ENCODE measurements at places on chromosomes 6 and 20.
A peak's percentile ranks its signal among the peaks of the same experiment; 100 is the strongest.

DNA sequence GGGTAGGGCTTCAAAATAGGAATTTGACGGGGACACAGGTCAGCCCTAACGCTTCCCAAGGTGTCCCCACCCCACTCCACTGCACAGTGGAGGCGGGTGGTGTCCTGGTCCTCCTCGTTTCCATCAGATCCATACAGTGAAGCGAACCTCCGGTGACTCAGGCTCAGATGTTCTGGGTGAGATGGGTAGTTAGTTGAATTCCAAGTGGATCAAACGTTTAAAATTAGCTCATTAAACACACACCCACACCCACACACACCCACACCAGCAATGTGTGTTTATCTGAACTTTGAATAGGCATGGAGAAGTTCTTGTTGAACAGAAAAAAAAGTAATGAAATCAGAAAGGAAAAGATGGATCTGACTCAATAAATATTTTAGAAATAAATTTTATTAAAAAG lies 58.9 kb downstream of the CDH4 start:
- no peak for DNase-seq
- H3K27ac ChIP-seq, result no peak overlapping the region
- H3K36me3 ChIP-seq, result no peaks in the 10 kb centered on the region
- peaks cover 74% of the 10 kb centered on the region for H3K27me3 ChIP-seq
- H3K4me1 ChIP-seq, result peaks cover 7% of the 10 kb centered on the region

DNA sequence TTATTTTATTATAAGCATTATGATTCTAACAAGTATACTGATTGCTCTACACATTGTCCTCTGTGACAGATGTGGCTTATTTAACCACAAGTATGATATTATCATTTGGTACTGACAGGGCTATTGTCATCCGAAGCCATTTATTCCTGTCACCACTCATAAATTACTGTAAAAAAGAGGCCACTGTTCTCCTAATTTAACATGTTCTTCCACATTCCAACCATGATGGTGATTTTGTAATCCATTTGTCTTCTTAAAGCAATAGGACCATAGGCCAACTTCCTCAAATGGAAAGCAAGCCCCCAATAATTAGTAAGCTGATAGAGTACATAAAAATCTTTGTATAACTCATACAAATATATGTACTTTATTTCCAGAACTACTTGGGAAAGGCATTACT lies 50.6 kb downstream of the FUT9 start:
- DNase-seq, result no peak
- H3K27me3 ChIP-seq, result no peaks in the 10 kb centered on the region
- H3K4me1 ChIP-seq, result no peaks in the 10 kb centered on the region
- H3K36me3 ChIP-seq, result no peaks in the 10 kb centered on the region

DNA sequence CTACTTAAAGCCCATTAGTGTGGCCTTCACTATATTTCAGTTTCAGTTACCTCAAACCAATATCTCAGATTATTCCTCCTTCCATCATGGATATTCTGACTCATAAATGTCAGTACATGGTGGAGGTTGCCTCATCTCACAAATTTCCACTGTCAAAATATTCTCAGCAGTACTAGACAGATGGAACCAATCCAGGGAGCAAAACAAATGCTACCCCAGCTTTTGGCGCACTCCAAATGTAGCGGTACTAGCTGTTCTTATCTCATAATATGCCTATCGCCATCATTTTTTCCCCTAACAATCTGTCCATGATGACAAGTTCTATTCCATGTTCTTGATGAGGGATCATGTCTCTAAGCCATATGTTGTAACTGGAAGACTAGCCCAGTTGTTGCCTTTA lies 1026.1 kb downstream of the KIF16B start:
- no peaks in the 10 kb centered on the region for H3K27me3 ChIP-seq
- DNase-seq, result no peak
- H3K36me3 ChIP-seq, result no peaks in the 10 kb centered on the region
- H3K4me1 ChIP-seq, result no peaks in the 10 kb centered on the region
- H3K4me3 ChIP-seq, result no peak overlapping the region

- H3K36me3 ChIP-seq, result no peaks in the 10 kb centered on the region
- no peak overlapping the region for H3K27ac ChIP-seq
- H3K27me3 ChIP-seq, result no peaks in the 10 kb centered on the region
- no peak overlapping the region for H3K4me3 ChIP-seq
- DNase-seq, result no peak
Measured at GRCh38 chr6:41713159-41713649, 22.2 kb downstream of the TFEB start.

- H3K4me3 ChIP-seq, result no peak overlapping the region
- H3K4me1 ChIP-seq, result no peaks in the 10 kb centered on the region
- no peaks in the 10 kb centered on the region for H3K36me3 ChIP-seq
- H3K27me3 ChIP-seq, result no peaks in the 10 kb centered on the region
- no peak for DNase-seq
- no peak overlapping the region for H3K27ac ChIP-seq
Measured at GRCh38 chr20:10985536-10985935, 311.7 kb upstream of the JAG1 start.

DNA sequence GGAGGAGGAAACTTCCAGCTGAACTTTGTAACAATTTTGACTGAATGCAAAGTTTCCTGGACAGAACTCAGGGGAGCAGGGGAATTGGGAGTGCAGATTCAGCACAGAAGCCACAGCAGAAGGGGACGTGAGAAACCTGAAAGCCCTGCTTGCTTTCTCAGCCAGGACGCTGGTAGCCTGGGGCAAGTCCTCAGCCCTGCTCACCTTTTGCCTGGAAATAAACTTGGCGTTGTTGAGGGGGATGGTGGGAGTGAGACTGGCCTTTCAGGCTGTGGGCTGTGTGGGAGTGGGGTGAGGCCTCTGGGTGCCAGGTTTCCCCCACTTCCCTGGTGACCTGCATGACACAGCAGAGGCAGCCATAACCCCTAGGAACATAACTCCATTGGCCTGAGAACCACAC lies 238.1 kb upstream of the HS3ST5 start:
- no peaks in the 10 kb centered on the region for H3K27me3 ChIP-seq
- H3K4me1 ChIP-seq, result peaks cover 38% of the 10 kb centered on the region
- H3K36me3 ChIP-seq, result no peaks in the 10 kb centered on the region
- peak; percentile 41 for DNase-seq

GRCh38 chr6:44335631-44336030 lies 6.8 kb upstream of the SPATS1 start:
- H3K4me1 ChIP-seq, result peaks cover 4% of the 10 kb centered on the region
- H3K27ac ChIP-seq, result no peak overlapping the region
- H3K4me3 ChIP-seq, result no peak overlapping the region
- no peaks in the 10 kb centered on the region for H3K27me3 ChIP-seq
- DNase-seq, result peak; percentile 20

DNA sequence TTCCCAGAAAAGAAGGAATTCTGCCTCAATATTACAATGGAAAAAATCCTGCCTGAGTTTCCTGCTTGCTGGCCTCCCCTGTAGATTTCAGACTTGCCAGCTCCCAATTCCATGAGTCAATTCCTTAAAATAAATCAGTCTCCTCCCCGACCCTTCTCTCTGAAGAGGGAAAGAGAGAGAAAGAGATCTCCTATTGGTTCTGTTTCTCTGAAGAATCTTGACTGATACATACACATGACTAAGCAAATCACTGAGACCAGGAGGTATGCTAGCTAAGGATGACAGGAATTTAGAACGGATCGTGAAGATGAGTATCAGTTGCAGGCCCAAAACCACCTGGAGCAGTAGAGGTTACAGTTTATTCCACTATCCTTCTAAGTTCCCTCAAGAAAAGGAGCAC lies 11.3 kb upstream of the RBM24 start:
- H3K36me3 ChIP-seq, result no peaks in the 10 kb centered on the region
- no peak overlapping the region for H3K4me3 ChIP-seq
- no peak overlapping the region for H3K27ac ChIP-seq
- H3K27me3 ChIP-seq, result no peaks in the 10 kb centered on the region

GRCh38 chr6:146546443-146547043 lies 2.9 kb downstream of the RAB32 start:
- no peaks in the 10 kb centered on the region for H3K4me1 ChIP-seq
- no peak for DNase-seq
- no peaks in the 10 kb centered on the region for H3K36me3 ChIP-seq
- no peak overlapping the region for H3K27ac ChIP-seq

GRCh38 chr6:143180826-143181225 lies 120.1 kb downstream of the AIG1 start:
- DNase-seq, result no peak
- H3K4me3 ChIP-seq, result no peak overlapping the region
- no peak overlapping the region for H3K27ac ChIP-seq

DNA sequence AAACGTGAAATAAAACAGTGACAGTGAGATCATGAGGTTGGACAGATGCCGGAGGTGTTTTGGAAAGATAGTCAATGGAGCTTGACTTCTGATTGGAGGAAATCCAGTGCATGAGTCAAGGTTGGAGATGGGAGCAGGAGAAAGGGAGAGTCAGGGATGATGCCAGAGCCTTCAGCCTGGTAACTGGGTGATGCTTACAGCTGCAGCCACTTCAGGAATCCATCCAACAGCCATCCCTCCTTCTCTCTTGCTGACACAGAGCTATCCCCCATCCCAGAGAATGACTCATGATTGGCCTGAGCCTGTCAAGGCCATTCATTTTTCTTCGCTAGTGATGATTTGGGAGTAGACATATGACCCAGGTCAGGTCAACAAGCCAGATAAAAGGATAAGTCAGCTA lies 112.8 kb downstream of the SAMD5 start:
- H3K36me3 ChIP-seq, result no peaks in the 10 kb centered on the region
- no peak overlapping the region for H3K4me3 ChIP-seq
- H3K27ac ChIP-seq, result no peak overlapping the region
- H3K27me3 ChIP-seq, result no peaks in the 10 kb centered on the region

DNA sequence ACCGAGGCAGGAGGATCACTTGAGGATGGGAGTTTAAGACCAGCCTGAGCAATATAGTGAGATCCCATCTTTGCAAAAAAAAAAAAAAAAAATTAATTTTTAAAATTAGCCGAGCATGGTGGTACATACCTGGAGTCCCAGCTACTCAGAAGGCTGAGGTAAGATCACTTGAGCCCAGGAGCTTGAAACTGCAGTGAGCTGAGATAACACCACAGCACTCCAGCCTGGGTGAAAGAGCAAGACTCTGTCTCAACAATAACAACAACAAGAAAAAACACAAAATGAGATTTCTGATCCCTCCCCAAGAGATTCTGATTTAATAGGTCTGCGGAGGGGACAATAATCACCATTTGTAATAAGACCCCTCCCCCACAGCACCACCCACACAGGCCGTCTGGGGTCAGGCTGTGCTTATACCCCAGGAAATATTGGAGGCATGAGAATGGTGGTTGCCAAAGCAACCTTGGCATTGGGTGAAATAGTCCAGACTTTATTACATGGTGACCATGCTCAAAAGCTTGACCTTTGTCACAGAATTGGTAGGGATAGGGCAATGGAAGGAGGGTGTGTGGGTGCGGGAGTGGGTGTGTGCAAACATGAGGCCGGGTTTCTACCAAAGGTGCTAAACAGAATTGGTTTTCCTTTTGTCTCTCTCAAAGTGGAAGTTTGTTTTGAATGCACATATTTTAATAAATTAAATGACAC lies 24.4 kb upstream of the ADTRP start:
- H3K4me3 ChIP-seq, result no peak overlapping the region
- DNase-seq, result no peak
- H3K27ac ChIP-seq, result no peak overlapping the region
- H3K36me3 ChIP-seq, result no peaks in the 10 kb centered on the region
- H3K27me3 ChIP-seq, result no peaks in the 10 kb centered on the region

GRCh38 chr6:30557683-30557981 lies 537 bp downstream of the PRR3 start:
- H3K36me3 ChIP-seq, result no peaks in the 10 kb centered on the region
- H3K4me1 ChIP-seq, result peaks cover 13% of the 10 kb centered on the region
- no peaks in the 10 kb centered on the region for H3K27me3 ChIP-seq
- no peak for DNase-seq

GRCh38 chr6:122153557-122153956 lies 245.9 kb upstream of the HSF2 start:
- no peaks in the 10 kb centered on the region for H3K27me3 ChIP-seq
- no peak overlapping the region for H3K4me3 ChIP-seq
- H3K27ac ChIP-seq, result no peak overlapping the region
- DNase-seq, result no peak

- H3K27ac ChIP-seq, result no peak overlapping the region
Measured at GRCh38 chr6:108937170-108937569, 88.9 kb downstream of the ARMC2 start.

- H3K4me1 ChIP-seq, result no peaks in the 10 kb centered on the region
- no peaks in the 10 kb centered on the region for H3K27me3 ChIP-seq
- no peak overlapping the region for H3K4me3 ChIP-seq
Measured at GRCh38 chr6:148370176-148370575, 27.5 kb downstream of the SASH1 start.

DNA sequence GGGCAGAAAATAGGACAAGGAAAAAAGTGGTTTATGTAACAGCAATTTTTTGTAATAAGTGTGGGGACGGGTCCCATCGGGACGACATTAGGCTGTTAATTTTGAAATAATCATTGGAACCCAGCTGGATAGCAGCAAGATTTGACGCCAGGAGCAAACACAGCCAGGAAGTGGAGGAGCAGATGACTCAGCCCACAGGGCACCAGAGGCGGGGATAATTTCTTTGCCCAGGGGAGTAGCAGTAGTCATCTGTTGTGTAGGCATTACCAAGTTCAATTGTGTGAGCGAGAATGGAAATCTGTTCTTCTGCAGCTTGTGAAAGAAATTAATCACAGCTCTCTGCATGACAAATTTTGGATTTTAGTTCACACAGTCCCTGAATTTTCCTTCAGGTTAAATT lies 22.6 kb upstream of the RIN2 start:
- H3K4me3 ChIP-seq, result no peak overlapping the region
- no peaks in the 10 kb centered on the region for H3K36me3 ChIP-seq
- H3K4me1 ChIP-seq, result no peaks in the 10 kb centered on the region
- no peak for DNase-seq

- no peak overlapping the region for H3K4me3 ChIP-seq
- no peaks in the 10 kb centered on the region for H3K4me1 ChIP-seq
- DNase-seq, result peak; percentile 80
- no peaks in the 10 kb centered on the region for H3K36me3 ChIP-seq
- H3K27me3 ChIP-seq, result no peaks in the 10 kb centered on the region
- H3K27ac ChIP-seq, result no peak overlapping the region
Measured at GRCh38 chr6:69179681-69180080, 544.6 kb downstream of the ADGRB3 start.

- no peaks in the 10 kb centered on the region for H3K4me1 ChIP-seq
- H3K36me3 ChIP-seq, result no peaks in the 10 kb centered on the region
- peaks cover 95% of the 10 kb centered on the region for H3K27me3 ChIP-seq
- H3K27ac ChIP-seq, result no peak overlapping the region
Measured at GRCh38 chr20:57911512-57912226, 201.9 kb upstream of the PMEPA1 start.

- no peaks in the 10 kb centered on the region for H3K4me1 ChIP-seq
- H3K4me3 ChIP-seq, result no peak overlapping the region
- no peak for DNase-seq
- H3K27ac ChIP-seq, result no peak overlapping the region
- no peaks in the 10 kb centered on the region for H3K27me3 ChIP-seq
- no peaks in the 10 kb centered on the region for H3K36me3 ChIP-seq
Measured at GRCh38 chr6:158014505-158015187, 33.0 kb downstream of the SYNJ2 start.

- no peaks in the 10 kb centered on the region for H3K27me3 ChIP-seq
- no peaks in the 10 kb centered on the region for H3K36me3 ChIP-seq
- H3K4me1 ChIP-seq, result peaks cover 35% of the 10 kb centered on the region
- no peak overlapping the region for H3K4me3 ChIP-seq
- peak; percentile 65 for DNase-seq
- H3K27ac ChIP-seq, result no peak overlapping the region
Measured at GRCh38 chr6:7238900-7239589, 74.0 kb downstream of the SSR1 start.
